ENCODE measurements at places on chromosomes 1 and 21.

- DNase-seq = no peak
Observed at GRCh38 chr1:93471284-93471683, 23.4 kb downstream of the FNBP1L start.

DNA sequence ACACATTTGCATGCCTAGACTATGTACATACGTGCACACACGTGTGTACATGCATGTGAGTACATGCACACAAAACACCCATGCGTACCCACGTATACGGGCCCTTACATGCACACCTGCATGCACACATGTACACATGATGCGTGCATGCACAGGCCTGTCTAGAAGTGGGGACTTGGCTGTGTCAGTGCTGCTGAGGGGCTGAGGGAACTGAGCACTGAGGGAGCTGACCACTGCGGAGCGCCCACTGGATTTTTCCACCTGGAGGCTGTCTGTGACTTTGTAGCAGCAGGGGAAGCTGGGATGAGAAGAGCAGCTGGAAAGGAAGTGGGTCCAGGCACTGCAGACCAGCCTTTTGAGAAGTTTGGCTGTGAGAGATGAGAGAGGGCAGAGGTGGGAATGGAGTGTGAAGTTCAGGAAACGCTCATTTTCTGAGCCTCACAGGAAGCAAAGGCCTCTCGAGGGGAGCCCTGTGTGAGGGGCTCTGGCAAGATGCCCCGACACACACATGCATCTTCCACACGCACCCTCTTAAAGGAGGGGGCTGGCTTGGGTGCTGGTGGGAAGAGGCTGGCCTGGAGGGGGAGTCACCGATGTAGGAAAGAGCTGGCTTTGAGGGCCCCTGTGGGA lies 20.9 kb downstream of the PODN start:
- no peak for DNase-seq

GRCh38 chr1:44696101-44696500 lies 21.6 kb downstream of the ARMH1 start:
- no peak for DNase-seq

GRCh38 chr1:47181955-47182675 lies 7.7 kb downstream of the PDZK1IP1 start:
- DNase-seq = no peak

DNA sequence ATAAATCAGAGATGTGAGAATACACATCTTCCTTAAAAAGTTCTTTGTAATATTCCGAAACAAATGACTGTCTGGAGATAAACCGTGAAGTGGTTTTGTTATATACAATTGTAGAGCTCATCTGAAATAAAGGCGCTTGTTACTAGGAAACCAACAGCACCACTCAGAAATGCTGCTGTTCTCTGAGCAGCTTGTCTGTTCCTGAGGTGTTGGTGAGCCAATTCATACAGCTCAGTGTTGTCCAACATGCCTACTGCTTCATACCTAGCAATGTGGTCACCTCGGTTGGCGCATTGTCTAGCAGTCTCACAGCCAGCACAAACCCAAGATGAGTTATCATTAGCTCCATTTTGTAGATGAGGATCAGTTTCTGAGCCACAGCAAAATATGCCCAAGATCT lies 44.4 kb downstream of the GFI1 start:
- DNase-seq = no peak

GRCh38 chr1:15407580-15407979 lies 2.1 kb upstream of the EFHD2 start:
- no peak for DNase-seq

DNA sequence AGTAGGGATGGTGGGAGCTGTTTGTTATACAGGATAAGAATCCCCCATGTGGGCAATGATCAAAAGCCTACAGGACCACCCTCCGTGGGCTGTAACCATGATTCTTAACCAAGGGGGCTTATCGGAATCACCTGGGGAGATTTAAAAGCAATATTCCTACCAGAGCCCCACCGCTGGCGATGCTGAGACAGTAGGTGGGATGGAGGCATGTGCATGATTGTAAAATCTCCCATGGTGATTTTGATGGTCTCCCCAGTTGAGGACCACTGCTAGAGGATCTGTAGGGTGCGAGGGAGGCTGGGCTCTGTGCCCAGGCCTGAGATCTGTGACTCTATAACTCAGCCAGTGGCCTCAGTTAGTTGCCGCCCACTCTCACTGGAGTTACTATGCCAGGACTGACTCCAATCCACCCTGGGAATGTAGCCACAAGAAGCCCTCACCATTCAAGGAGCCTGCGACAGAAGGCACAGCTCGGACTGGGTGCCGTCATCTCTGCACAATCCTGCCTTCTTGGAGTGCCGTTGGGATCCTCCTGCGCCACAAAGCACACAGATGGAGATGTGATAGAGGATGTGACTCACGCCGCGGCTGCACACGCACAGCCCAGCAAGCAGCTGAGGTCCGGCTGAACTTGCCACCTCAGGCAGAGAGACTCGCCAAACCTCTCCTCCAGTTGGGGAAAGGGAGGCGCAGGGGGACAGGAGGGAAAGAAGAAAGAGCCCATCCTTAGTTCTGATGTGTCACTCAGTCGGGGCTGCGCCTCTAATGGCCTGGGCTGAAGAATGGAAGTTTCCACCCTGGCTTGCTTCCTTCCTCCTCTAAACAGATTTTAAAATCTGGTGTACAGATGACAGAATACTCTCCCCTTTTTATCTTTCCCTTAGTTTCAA lies 26.5 kb downstream of the AKNAD1 start:
- no peak for DNase-seq

DNA sequence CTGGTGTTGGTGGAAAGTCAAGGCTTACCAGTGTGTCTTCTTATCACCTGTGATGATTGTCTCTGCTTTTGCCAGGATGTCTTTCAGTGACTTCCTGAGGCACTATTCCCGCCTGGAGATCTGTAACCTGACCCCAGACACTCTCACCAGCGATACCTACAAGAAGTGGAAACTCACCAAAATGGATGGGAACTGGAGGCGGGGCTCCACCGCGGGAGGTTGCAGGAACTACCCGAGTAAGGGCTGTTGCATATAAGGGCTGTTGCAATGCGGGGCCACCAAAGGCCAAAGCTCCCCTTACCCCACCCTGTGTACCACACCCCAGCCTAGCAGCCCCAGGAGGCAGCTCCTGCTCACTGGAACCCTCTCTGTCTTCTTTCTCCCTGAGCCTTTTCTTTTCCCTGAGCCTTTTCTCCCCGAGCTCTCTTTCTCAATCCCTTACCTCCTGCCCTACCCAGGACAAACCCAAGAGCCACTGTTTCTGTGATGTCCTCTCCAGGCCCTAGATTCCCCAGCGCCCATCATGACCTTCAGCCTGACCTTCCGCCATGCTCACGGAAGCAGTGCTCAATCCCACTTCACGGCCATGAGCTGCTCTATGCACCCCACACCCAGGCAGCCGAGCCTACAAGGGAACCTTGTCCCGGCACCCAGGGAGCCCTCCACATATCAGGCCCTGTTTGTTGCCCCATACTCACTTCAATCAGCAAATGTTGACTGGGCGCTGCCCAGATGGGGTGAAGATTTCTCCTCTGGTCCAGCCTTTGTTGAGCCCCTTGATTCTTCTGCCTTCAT lies 40.6 kb downstream of the CAPN2 start:
- DNase-seq = no peak

GRCh38 chr1:53526451-53527101 lies 67.4 kb downstream of the DMRTB1 start:
- DNase-seq = peak; percentile 61

GRCh38 chr1:6491966-6492365 lies 499 bp upstream of the PLEKHG5 start:
- DNase-seq = no peak
